ENCODE measurements at places on chromosomes 4 and X.

GRCh38 chr4:186999686-187000085, 276.0 kb upstream of the FAT1 start:
- DNase-seq = no peak

GRCh38 chr4:2263926-2264321, 2.0 kb upstream of the MXD4 start:
- DNase-seq = no peak

GRCh38 chr4:82217986-82218715, 155.6 kb downstream of the HNRNPD start:
- DNase-seq = no peak

- no peak for DNase-seq
These were observed 84.1 kb upstream of the MAGEA4 start for GRCh38 chrX:151828439-151829080.

GRCh38 chr4:8610858-8611616, 18.5 kb downstream of the CPZ start:
- DNase-seq = no peak

GRCh38 chr4:122050841-122051240, 99.0 kb upstream of the TRPC3 start:
- DNase-seq = no peak

GRCh38 chr4:185404031-185404430, 7.4 kb downstream of the ANKRD37 start:
- no peak for DNase-seq

GRCh38 chr4:7571701-7572100, 137.0 kb upstream of the PSAPL1 start:
- DNase-seq = no peak

- DNase-seq = no peak
These were observed 90.5 kb upstream of the GPRIN3 start for GRCh38 chr4:89398146-89398545.

DNA sequence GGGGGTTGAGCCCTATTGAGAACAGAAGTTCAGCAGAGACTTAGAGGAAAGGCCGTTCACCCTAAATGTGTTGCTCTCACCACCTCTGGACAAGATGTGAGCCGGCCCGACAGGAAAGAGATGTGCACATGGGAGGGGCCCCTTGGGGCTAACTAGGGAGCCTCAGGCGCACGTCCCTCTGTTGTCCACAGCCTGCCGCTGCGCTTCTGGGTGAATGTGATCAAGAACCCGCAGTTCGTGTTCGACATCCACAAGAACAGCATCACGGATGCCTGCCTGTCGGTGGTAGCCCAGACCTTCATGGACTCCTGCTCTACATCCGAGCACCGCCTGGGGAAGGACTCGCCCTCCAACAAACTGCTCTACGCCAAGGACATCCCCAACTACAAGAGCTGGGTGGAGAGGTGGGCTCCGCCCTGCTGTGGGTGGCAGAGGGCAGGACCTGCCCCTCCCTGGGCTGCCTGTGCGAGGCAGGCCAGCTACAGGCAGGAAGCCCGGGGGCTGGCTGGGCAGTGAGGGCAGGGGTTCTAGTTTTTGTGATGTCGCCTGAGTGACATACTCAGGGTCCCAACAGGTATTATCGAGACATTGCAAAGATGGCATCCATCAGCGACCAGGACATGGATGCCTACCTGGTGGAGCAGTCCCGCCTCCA, 8.0 kb downstream of the LAGE3 start:
- DNase-seq = no peak

DNA sequence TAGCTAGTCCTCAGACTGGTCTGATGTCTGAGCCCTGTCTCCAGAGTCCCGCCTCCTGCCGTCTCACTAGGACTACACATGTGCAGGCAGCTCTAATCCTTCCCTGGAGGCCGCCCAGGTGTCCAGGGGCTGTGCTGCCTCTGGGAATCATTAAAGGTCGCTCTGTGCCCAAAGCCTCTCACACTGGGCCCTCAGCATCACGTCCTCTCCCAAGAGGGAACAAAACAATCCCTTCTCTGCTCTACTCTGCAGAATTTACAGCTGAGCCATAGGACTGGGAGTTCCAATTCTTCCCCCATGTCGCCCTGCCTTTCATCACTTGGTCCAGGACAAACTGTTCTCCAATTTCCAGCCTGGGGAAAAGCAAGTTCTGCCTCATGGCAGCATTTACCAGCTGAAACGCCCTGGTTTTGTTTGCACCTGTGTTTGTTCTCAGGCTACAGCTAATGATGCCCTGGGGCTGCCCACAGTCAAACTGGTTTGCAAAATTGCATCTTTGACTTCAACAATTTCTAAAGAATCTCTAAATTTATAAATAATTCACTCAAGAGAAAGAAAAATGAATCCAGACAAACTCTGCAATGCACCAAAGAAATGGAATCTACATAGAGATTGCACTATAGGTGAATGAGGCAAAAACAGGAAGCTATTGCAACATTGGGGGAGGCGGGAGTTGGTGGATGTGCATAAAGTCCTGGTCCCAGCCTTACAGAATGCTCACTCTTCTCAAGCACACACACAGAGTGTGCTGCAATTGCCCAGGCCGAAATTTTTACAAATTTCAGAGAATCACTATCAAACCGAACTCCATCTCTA, 7.2 kb upstream of the MRFAP1 start:
- no peak for DNase-seq

GRCh38 chr4:1402021-1402515, 4.2 kb downstream of the NKX1-1 start:
- DNase-seq = no peak

DNA sequence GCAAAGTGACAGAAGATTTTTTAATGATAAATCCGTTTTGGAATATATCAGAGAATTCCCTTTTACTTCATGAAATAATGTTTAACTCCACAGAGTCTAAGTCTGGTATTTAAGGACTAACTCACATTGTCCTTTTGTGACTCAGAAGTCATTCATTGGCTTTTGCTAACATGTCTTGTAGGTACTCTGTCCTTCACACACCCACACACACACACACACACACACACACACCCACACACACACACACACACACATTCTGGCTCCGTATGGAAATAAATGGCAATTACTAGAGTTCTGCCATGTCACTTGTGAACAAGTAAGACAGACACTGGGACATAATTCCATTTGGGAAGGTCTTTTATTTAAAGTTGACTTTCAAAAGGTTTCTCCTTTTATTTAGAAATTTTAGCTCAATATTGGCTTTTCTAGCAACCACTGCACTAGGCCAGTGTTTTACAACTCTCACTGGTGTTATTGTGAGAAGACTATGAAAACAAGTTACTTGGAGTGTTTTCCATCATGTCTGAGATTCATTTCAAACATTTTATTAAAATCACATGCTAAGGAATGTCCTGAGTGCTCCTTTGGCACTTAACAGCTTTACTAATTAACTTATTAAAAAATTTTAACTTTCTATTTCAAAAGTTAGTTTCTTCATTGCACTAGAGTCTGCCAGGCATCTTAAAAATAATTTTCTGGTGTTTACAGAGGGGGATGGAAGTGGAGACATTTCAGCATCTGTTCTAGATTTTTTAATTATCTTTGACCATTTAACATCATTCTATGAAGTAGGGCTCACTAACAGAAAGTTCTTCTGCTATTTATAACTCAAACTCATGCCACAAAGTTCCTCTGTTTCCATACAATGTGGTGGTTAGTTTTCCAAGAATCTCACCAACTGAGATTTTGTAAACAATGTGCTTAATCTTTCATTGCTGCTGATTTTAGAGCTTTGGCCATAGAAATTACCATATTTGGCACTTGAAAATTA, 240.3 kb upstream of the GPC4 start:
- no peak for DNase-seq

DNA sequence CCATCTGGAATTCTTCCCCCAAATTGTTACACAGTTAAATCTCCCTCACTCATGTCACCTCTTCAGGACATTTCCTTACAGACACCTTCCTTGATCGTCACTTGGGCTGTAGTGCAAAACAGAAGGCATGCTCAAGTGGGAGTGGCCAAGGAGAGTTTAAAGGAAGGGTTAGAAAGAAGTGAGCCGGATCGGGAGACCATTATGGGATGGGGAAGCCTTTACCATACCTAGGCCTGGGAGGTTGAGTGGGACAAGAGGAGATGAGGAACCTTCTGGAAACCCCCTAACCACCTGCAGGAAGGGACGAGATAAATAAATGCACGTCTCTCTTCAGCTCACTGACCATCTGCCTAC, 102.7 kb downstream of the UCHL1 start:
- DNase-seq = no peak

GRCh38 chr4:183860731-183861130, 44.4 kb upstream of the STOX2 start:
- no peak for DNase-seq

GRCh38 chr4:22179124-22179874, 230.7 kb upstream of the KCNIP4 start:
- DNase-seq = no peak

- DNase-seq = no peak
These were observed 83.6 kb upstream of the TTC29 start for GRCh38 chr4:147029296-147029695.

DNA sequence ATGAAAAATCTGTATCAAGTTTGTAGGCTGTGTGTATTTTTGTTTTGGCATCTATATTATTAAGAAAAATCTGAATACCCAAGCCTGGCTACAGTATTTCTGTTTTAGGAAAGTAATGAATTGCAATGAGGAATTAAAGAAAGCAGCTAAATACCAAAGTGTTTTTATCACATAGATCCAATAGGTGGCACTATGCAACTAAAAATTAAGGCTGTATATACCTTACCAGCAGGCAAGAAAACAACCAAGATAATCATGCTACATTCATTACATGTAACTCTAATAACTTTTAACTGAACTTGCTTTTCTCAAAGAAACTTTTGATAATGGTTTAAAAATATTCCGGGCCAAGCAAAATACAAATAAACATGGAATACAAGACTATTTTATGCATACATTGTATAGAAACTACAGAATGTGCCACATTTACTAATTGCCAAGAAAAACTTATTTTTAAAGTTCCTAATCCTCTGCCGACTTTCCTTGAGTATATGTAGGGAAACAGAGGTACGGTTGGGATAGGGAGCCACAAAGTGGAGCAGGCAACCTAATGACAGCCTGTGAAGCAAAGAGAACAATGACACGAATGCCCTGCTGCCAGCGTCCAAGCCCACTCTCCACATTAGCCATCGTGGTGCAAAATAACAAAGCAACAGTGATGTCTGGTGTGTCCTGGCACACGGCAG, 63.7 kb downstream of the SEC24D start:
- DNase-seq = no peak

- no peak for DNase-seq
These were observed 74.3 kb upstream of the PPP2R3B start for GRCh38 chrX:460823-461640.

DNA sequence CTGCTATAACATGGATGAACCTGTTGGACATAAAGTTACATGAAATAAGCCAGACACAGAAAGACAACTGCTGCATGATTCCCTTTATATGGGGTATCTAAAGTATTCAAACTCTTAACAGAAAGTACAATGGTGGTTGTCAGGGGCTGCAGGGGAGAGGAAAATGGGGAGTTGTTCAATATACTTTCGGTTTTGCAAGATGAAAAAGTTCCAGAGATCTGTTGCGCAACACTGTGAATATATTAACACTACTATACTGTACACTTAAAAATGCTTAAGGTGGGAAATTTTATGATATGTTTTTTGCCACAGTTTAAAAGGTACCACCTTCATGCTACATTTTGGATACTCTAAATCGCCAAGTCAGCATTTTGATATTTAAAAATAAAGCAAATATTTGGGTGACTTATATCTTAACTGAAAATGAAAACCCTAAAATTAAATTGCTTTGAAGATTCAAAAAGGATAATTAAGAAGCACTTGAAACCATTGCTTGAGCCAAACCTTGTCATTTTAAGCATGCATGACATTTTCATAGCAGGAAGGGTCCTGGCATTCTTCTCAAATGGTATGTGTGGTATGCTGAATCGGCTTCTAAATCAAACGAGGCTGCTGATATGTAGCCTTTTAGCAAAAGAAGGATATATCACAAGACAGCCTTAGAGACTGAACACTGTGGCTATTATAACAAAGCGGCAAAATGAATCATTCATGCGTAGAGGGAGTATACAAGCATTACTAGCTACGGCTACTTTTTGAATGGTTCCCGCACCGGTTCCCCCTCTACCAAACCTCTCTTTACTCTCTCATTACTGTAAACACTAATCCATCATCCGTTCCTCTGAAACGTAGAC, 607.1 kb upstream of the DIPK2B start:
- DNase-seq = no peak

DNA sequence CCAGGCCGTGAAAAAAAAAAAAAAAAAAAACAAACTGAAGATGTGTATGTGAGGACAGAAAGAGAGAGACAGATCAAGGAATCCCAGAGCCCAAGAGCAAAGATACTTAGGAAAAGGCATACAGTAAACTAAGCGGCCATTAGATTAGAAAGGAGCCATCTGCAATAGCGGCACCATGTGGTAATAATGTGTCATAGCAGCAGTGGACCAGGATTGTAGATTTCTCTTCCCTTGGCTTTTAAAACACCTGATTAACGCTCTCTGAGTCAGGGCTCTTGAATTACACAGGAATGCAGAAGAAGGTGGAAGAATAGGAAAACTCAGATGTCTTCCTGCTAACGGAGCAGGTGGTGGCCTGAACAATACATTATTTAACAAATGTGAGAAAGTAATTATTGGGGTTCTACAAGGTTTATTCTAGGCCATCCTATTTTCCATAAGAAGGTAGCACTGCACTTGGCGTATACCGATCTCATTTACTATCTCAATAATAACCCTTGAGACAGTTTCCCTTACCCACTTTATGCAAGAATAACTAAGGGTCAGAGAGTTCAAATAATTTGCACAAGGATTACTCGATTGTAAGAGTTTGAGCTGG, 182.7 kb downstream of the KCNIP4 start:
- no peak for DNase-seq

- DNase-seq = no peak
These were observed 23.2 kb downstream of the DIAPH2 start for GRCh38 chrX:96707804-96708203.

Measured in stimulated activated CD8-positive, alpha-beta memory T cell treated with anti-CD3 and anti-CD28 coated beads, Interleukin-4, amount 100 ng/mL, for 1 hour (primary cell).